ENCODE measurements at places on chromosomes 11 and 22. TPM values are rescaled to one million over a fixed set of nuclear protein-coding genes. Genes with fewer than 3 reads are reported as not detected.

The DTX4 gene
- total RNA-seq: 0.52 TPM

The CD6 gene
- total RNA-seq: not detected

The HEPHL1 gene
- not detected for total RNA-seq

The GAB4 gene
- total RNA-seq: not detected

The B3GAT1 gene
- total RNA-seq: not detected
